ENCODE measurements at places on chromosomes 5 and 9. TPM values are rescaled to one million over a fixed set of nuclear protein-coding genes. Genes with fewer than 3 reads are reported as not detected.

Gene ANKRD31
- total RNA-seq = 0.54 TPM

Gene LHFPL2
- 28.5 TPM for total RNA-seq

Gene ZDHHC11
- total RNA-seq = 0.54 TPM

Gene NMUR2
- total RNA-seq = not detected

Gene ENHO
- not detected for total RNA-seq

Gene MEIKIN
- not detected for total RNA-seq

Gene AJM1
- total RNA-seq = 2.7 TPM

Gene PLAC8L1
- not detected for total RNA-seq

Gene CCT5
- 282 TPM for total RNA-seq

Gene IFNA2
- total RNA-seq = not detected

Gene GHR
- total RNA-seq = 5.2 TPM

Gene AHRR
- total RNA-seq = 16.4 TPM

Gene PDCD1LG2
- total RNA-seq = 14.3 TPM

Gene IL5
- not detected for total RNA-seq

Gene CCDC192
- not detected for total RNA-seq

Gene LAMC3
- total RNA-seq = not detected

Gene QRFP
- not detected for total RNA-seq

Gene BTNL3
- not detected for total RNA-seq

Gene UBAP1
- 37.1 TPM for total RNA-seq

Gene CSF2
- total RNA-seq = 2.3 TPM

Gene PRRT1B
- total RNA-seq = not detected

Gene TXNDC8
- total RNA-seq = not detected

Gene PCDHGB4
- total RNA-seq = 16.8 TPM

Gene CRB2
- not detected for total RNA-seq

Gene CNTNAP3B
- 4.5 TPM for total RNA-seq

Gene PGM5
- 0.18 TPM for total RNA-seq
